ENCODE measurements at places on chromosomes 7 and 10.

DNA sequence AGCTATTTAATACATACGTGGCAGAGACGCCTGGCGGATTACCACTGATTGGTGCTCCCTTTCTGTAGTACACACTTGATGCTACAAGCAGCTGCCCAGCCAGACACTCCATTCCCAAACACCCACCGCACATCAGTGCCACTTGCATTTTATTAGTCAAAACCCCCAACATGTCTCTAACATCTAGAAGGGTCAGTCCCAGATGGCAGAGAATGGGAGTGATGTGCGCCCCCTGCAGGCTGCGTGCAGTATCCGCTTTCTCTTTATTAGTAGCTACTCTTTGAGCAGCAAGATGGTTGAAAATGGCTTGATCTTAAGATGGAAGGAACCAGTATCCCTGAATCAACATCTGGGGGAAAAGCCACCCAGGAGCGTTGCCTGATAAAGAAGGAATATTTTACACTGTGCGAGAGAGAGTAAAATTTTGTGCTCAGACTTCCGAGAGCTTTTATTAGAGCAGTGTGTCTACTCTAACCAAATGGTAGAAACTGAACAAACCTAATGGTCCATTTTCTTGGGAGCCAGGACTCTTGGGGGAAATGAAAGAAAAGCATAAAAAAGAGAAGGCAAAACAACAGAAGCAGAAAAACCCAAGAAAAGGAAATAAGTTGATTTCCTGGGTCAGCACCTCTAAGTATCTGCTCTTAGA is 78.3 kb downstream of the ST8SIA6 start:
- no peak for DNase-seq

DNA sequence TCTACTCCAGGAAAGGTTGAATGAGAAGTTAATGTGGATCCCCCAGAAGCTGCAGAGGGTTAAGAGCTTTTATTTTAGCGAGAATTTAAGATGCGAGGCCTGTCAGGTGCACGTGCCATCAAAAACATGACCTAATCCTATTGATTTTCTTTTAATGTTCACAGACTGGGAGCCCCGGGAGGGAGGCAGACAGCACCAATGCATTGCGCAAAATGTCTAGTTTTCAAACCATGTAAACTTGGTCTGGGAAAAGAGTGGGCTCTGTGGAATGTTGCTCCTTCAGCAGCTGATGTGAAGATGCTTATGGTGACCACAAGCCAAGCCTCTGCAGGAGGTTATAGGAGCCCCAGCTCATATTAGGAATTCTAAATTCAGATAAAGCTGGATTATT is 172.0 kb upstream of the ITGB1 start:
- DNase-seq, result no peak

- no peak for DNase-seq
Measured at GRCh38 chr7:158016180-158017097, 571.2 kb downstream of the PTPRN2 start.

DNA sequence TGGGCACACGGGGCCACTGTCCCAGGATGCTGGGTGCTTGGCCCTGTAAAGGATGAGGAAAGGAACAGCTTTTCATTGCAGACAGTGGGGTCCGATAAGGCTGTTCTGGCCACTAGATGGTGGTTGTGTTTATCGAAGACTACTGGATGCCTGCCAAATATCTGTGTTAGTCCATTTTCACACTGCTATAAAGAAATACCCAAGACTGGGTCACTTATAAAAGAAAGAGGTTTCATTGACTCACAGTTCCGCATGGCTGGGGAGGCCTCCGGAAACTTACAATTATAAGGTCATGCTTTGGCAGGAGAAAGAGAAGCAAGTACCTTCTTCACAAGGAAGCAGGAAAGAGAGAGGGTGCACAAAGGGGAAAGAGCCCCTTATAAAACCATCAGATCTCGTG is 32.2 kb upstream of the GARS1 start:
- no peak for DNase-seq

- no peak for DNase-seq
Measured at GRCh38 chr7:1359681-1360485, 99.4 kb downstream of the MICALL2 start.

GRCh38 chr7:31794851-31795344 is 107.9 kb downstream of the PPP1R17 start:
- DNase-seq, result no peak

DNA sequence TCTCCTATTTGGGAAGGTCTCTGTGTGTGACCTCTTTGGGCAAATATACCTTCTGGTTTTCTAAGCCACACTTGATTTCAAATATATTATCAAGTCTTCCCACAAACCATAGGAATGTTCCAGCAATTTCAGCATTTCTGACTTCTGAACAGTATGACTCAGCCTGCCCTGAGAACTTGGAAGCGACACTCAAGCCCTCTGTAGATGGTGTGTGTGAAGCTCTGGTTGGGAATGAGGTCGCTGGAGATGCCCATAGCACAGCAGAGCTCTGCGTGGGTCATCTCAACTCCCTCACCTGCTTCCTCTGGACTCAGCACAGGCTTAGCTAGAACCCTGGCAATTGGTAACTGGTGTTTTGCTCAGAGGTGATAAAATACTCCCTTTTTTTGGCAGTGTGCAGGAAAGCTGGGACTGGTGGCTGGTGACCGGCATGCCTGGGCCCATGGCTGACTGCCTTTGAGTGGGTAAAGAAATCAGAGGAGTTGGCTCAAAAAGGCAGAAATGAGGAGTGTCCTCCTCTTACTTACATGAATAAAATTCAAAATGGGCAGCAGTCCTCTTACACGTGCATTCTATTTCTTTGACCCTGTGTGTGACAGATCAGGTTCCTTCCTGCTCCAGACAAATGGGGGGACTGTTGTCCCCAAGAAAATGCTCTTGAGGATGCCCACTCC is 87.5 kb upstream of the NRP1 start:
- DNase-seq, result no peak

DNA sequence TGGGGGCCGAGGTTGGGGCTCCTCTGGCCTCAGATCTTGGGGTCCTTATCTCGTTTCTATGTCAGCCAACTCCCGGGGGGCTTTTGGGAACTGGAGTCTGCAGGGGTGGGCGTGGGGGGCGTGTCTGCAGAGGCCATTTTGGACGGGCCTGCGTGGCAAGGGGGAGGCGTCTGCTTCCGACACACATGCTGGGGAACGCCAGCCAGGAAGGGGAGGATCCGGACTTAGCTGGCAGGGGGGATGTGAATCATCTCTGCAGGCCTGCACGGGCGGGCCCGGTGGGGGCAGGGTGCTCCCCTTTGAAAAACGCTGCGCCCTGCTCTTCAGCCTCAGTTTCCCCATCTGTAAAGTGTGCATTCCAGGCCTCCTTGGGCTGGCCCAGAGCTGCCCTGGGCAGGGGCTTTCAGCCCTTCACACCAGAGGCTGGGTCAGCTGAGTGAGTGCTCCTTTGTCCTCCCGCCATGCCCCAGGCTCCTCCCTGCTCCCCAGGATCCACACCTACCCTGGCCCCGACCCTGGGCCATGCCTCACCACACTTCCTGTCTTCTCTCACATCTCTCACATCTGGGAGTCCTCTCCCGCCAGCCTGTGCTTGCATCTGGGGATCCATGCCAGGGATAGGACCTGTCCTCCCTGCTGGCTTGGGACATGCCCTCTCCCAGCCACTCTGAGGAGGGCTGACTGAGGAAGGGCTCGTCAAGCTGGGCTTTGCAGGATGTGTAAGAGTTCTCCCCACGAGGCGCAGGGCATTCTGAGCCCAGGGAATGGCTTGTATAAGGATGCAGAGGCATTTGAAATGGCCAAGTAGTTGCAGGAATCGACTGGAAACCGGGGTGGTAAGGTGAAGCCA is 172.6 kb upstream of the TNRC18 start:
- DNase-seq, result no peak

DNA sequence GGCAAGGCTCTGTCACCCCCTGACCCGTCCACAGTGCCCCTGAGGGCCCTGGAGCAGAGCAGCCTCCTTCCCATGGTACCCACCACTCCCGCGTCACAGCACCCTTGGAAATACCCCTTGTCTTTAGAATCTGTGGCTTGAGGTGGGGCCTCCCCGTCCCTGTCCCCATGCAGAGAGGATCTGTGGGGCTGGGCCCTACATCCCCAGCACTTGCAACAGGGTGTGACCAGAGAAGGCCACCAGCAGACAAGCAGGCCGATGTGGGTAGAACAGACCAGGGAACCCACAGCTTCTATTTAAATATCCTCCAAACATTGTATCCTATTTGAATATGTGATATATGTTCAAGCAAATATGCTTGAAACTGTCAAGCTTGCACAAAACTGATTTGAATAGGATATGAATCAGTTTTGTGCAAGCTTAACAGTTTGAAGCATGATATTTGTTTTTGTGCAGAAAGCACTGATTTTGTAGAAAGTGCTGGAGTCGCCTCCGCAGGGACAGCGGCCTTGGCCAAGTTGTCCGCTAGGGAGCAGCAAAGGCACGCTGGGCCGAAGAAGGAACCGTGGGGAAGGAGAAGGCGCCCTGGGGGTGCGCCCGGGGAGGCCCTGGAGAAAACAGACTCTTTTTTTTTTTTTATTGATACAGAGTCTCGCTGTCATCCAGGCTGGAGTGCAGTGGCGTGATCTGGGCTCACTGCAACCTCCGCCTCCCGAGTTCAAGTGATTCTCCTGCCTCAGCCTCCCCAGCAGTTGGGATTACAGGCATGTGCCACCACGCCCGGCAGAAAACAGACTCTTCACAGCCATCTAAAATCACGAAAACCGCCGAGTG is 2.2 kb downstream of the CFAP46 start:
- peak; percentile 1 for DNase-seq

DNA sequence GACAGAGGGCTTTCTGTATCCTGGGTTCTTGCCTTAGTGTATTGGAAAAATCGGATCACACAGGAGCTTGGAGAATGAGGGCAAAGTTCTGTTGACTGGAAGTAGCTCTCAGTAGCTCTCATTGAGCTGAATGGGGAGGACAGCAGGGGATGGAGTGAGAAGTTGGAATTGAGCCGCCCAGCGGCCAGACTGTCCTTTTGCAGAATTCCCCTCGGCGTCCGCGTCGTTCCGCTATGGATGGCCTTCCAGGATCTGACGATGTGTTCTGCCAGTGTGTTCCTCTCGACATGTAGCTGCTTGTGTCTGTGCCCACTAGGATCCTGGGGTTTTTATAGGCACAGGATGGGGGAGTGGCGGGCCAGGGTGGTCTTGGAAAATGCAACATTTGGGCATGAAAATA is 351.8 kb upstream of the SEMA3A start:
- no peak for DNase-seq

DNA sequence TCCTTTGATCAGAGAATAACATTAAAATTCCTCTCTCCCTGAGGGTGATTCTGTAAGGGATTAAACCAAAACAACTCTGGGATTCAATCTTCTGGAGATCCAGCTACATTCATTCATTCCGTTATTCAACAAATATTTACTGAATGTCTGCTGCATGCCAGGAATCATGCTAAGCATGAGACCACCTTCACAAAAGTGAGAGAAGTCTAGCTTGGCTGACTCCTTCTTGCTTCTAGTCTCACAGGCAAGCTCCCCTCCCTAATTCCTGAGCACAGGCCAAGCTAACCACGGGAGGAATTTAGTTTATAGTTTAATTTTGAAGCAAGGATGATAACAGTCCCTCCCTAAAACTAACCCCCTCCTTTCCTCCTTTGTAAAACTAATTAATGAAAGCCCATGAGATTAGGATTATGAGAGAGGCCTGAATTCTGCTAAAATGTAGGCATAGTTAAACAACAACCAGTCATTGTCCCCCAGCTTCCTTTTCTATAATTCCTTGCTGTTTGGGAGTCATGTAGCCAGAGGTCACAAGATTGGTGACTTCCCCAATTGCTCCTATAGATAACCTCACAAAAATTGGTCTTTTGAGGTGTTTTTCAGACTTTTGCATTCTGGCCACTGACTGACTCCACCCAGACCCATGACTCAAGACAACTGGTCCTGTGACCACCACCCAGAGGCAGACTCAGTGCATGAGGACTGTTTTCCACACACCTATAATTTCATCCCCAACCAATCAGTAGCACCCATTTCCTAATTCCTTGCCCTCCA is 113.5 kb downstream of the ITGB8 start:
- DNase-seq, result no peak

DNA sequence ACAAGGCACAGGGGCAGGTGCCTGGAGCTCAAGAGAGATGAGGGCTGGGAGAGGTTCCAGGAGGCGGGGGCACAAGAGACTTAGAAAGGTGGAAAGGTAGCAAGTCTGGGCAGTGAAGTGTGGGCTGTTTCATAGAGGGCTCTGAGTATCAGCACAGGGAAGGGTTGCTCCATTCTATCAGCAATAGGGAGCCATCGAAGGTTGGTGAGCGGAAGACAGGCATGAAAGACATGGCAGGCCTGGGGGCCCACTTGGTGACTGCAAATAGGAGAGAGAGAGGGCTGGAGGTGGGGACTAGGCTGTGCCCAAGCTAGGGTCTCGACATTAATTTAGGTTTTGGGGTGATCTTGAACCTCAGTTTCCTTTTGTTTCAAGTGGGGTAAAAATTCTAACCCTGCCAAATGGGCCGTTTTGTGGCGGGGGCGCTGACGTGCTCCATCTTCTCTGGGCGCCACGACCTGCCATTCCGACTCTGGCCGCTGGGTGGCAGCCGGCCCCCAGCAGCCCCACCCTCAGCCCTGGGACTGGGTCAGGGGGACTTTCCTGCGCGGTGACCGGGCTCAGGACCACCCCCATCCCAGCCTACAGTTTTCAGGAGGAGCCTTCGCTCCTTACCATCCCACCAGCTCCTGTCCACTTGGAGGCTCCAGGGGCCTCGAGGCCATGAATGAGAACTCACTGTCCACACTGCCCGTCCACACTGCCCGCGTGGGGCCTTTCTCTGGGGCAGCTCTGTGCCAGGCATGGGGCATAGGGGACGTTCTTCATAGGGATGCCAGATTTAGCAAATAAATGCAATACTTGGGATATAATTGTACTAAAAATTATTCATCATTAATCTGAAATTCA is 37.2 kb upstream of the PCBD1 start:
- no peak for DNase-seq

- no peak for DNase-seq
Measured at GRCh38 chr7:37342688-37343471, 105.8 kb downstream of the ELMO1 start.

DNA sequence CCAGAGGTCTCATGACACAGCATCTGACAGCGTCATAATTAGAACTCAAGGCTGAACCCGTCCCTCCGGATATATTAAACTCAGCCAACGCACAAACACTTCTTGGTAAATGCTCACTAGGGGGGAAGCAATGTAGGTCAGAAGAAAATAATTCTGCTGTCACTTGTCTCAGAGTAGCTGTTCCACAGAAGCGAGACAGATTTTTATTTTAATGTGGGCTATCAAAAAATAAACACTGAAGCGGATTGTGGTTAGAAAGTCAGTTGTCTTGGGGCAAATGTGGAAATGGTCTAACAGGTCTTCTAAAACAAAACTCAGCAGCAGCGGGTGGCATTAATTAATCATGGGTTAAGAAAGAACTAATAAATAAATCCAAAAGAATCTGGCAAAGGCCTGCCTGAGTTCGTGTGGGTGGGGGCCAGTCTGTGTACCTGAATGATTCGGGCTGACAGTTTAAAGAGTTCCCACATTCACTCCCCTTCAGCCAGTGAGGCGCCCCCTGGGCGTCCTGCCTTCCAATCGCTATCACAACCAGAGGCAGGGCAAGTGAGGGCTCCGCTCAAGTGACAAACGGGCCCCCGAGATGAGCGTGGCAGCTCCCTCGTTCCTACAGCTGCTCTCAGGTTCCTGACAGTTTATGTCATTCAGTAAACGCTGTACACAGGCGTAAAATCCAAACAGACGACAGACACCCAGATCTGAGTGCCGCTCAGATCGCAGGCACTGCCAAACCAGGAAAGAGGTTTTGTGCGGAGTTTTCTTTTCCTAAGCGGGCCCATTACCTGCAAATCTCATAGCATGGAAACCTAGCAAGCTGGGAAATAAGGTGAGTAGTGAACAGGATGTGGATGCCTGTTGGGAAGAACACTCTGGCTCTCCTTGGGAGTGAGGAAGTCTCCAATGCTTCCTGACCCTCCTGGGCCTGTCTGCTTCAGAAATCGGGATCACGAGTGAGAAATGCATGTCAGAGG is 52.9 kb downstream of the NRAP start:
- no peak for DNase-seq
